ENCODE measurements at places on chromosomes 1 and 21.

DNA sequence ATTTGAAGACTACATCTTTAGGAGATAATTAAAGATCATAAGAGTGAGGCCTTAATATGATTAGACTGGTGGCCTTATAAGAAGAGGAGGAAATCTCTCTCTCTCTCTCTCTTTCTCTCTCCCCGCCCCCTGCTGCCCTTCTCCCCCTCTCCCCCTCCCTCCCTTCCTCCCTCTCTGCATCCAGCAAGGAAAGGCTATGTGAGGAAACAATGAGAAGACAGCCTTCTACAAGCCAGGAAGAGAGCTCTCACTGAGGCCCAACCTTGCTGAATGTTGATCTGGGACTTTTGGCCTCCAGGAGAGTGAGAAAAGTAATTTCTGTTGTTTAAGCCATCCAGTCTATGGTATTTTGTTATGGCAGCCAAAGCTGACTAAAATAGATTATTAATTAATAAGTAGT, 21.6 kb downstream of the FOXD3 start:
- DNase-seq, result no peak

GRCh38 chr1:80083892-80084291, 1077.4 kb upstream of the ADGRL4 start:
- peak; percentile 6 for DNase-seq

- DNase-seq, result no peak
These were observed 1018.8 kb downstream of the AMY1C start for GRCh38 chr1:104768466-104768865.

- DNase-seq, result no peak
These were observed 180.3 kb downstream of the HLX start for GRCh38 chr1:221059506-221059905.

DNA sequence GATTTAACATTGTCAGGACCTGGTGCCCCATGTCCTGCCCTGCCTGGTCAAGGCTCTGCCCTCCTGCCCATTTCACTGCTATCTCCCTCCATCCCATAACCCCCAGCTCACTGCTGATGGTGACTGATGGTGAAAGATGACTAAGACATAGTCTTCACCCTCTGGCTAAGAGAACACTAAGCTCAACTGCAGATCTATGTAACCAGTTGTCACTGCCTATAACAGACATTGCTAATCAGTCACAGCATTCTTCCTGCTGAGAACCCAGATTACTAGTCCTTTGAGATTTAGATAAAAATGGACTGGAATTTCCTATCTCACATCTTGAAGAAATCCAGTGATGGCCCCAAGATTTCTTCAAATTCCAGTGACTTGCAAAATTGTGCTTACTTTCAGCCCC, 8.0 kb upstream of the ZNF362 start:
- no peak for DNase-seq

- DNase-seq, result no peak
These were observed 7.0 kb upstream of the ADORA1 start for GRCh38 chr1:203120325-203121153.

All from NCI-H460 (cell line).